NCI-H2107 (cell line): ENCODE measurements at places on chromosomes 1 and 21.
A peak's percentile ranks its signal among the peaks of the same experiment; 100 is the strongest.

GRCh38 chr1:88327391-88328267, 356.4 kb upstream of the PKN2 start:
- DNase-seq, result no peak

DNA sequence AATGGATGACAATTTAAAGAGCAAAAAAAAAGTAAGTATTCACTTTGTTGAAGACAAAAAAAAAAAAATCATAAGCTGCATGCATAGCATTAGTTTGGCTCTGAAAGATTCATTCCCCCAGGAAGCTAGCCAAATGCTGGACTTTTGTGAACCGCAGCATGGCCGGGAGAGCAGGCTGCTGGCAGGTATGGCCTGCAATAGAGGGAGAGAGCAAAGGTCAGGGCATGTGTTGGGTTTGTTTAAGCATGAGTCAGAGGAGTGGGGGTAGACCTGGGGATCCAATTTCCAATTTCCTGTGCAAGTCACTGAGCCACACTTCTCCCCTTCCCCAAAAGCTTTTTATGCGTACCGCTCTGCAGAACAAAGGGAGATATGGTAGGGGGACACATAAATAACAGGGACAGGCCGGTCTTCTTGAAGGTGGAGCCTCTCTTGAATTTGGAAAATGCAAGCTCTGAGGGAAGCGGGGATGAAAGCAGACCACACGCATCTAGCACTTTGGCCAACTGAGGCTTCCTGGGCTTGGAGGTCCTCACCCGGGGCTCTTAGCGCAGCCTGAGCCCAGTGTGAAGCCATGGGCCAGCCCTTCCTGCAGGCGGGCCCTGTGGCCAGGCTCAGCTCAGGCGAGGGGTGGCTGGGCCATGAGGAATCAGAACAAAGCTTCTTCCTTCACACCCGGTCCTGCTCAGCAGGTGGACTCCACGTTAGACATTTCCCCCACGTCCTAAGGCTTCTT, 171.1 kb downstream of the TOMM20 start:
- DNase-seq, result no peak

DNA sequence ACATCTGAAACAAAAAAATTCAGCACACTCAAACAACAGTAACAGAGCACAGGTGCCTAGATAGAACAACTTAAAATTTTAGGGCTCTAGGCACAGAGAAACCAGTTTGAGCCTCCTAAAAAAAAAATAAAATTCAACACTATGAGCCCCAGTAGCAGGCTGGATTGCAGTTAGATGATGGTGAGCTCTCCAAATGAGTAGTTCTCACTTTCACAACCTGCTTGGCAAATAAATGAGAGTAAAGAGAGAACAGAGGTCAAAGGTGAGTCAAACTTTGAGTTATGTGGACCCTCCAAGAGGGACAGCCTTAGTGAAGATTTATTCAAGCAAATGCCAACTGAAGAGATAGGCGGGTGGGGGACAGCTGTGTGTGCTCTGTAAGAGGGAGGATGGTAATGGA, 3.6 kb downstream of the BEND5 start:
- DNase-seq, result no peak

DNA sequence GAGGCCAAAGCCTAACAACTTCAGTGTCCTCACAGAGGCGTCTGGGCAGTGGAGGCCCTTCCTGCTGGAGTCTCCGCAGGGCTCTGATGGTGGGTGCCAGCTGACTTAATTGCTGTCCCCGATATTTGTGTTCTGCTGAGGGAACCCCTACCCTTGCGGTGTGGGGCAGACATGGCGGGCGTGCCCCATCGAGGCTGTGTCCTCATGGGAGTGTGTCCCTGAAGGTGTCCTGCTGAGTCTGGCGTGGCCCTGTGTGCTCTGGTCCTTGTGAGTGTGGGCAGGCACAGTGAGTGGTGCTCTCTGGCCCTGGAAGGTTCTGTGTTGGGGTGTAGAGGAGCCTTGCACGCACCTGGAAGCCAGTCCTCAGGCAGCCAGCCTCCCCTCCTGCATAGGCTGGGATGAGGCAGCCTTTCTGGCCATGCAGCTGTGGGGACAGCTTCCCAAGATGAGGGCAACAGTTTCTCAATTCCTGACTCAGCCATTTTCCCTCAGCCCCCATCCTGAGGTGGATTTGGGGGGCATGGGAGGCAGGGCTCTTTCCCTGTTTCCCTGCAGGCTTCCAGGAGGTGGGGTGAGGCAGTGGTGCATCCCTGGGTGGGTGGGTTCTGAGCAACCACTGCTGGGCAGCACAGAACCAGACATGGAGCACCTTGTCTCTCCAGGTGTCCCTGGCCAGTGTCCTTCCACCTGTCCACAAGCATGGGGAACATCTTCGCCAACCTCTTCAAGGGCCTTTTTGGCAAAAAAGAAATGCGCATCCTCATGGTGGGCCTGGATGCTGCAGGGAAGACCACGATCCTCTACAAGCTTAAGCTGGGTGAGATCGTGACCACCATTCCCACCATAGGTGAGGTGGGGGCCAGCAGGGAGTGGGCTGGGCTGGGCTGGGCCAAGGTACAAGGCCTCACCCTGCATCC, 6.5 kb downstream of the C1orf35 start:
- no peak for DNase-seq

GRCh38 chr1:241695246-241696171, 43.4 kb downstream of the WDR64 start:
- no peak for DNase-seq

DNA sequence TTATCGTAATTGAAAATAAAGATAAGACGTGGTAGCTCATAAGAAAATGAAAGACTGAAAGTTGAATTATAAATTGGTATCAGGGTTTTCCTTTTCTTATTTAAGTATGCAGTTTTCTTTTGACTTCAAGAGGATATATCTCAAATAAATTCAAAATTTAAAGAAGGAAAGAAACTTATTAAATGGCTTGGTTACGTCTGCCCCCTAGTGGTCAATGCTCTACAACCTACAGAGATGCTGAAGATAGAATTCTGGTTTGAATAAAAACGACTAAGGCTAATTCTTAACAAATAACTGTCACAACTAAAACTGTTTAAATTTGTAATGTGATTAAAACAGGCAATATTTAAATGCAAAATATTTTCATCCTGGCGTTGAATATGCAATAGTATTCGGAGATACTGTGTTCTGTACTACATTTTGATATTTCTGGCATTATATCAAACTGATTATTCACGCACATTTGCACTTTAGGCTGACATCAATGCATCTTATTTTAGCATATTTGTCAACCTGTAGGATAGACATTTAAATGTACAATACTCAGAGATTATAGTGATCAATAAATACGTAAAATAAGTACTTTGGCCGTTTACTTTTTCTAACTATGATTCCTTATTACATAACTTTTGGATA, 26.8 kb downstream of the IFI44 start:
- peak; percentile 6 for DNase-seq

DNA sequence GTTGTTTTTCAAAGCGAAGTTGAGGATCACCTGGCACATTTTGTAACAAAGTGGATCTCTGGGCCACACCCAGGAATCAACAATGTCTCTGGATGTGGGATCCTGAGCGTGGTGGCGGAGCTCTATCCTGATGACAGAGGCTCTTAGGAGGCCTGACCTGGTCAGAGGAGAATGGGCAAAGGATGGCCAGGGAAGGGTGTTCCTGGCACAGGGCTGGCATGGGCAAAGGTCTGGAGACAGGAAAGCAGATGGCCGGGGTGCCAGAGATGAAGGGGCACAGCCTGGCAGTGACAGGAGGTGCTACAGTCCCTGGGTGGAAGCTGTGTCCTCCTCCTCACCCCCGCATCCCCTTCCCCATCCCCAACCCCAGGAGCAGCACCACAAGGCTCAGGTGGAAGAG, 20.0 kb upstream of the MFN2 start:
- DNase-seq, result no peak
